ENCODE measurements at places on chromosomes 11 and 22.

- DNase-seq, result no peak
These were observed 4.4 kb downstream of the ALX4 start for GRCh38 chr11:44305470-44306051.

DNA sequence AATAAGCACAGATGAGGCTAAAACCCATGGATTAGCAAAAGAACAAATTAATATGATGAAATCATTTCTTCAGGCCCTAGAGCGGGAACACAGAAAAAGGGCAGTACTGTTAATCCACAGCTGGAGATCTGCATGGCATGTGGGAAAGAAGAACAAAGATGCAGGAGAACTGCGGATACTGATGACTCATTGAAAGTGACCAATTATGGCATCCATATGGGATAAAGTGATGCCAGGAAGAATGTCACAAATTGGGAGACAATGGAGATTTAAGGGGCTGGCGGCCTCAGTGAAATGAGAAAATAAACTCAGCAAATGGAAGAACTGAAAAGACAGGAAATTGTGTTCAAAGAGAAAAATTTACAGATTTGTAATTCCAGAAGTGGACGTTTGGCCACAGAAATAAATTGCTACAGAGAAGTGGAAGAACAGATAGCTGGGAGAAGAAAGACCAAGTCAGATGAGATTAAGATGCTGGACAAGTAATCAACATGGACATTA, 39.4 kb downstream of the SIK3 start:
- no peak for DNase-seq

- no peak for DNase-seq
These were observed 131.3 kb downstream of the AASDHPPT start for GRCh38 chr11:106208760-106209159.

- DNase-seq, result no peak
These were observed 2314.1 kb downstream of the LRRC4C start for GRCh38 chr11:39145346-39145745.

DNA sequence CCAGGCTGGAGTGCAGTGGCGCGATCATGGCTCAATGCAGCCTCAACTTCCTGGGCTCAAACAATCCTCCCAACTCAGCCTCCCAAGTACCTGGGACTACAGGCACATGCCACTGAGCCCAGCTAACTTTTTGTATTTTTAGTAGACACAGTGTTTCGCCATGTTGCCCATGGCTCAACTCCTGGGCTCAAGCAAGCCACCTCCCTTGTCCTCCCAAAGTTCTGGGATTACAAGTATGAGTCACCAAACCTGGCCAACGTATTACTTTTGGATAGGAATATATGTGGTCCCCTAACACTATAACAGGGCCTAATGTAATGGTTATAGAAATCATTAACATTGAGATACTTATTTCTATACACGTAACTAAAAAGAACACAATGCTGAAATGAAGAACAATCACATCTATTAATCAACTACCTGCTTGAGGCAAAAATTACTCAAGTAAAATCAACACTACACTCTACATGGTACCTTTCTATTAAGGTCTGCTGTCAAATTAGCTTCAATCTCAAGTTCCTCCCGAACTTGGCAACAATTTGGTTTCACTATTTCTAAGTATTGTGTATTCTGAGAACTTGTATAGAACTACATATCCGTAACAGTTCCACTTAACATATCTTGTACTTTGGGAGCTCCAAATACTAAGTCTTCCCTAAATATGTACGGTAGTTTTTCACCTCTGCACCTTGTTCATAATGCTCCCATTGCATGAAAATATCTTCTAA, 124.9 kb downstream of the FCHSD2 start:
- DNase-seq, result no peak

GRCh38 chr22:47369020-47369419, 606.6 kb downstream of the TBC1D22A start:
- DNase-seq, result no peak

DNA sequence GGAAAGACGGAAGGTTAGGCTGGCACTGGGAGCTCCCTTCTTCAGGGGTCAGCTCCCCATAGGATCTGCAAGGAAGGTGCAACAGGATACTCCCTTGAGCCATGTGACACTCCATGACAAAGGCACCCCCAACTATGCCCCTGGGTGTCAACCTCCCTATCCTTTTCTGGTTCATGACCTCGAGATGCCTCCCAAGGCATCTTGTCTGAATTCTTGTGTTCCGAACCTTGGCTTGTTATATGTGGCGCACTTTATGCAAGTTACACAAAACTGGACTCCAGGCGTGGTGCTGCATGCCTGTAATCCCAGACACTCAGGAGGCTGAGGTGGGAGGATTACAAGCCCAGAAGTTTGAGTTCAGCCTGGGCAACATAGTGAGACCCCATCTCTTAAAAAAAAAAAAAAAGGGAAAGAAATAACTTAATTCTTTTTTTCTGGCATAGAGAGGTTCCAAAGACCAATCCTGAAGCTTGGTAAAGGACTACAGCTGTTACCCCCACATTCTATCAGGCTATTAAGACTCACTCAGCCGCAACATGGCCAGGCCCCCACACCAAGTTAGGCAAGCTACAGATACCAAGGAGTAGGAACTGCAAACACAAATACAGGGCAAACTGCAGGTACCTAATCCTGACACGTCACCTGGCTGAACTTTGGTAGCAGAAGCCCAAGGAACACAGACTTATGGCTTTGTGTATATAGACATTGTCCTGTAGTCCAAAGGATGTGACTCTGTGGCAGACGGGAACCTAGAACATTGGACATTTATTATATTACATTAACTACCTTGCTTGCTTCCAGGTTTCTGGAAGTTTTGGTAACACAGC, 1.4 kb downstream of the C11orf24 start:
- no peak for DNase-seq

Measured in stimulated activated CD4-positive, alpha-beta T cell treated with anti-CD3 and anti-CD28 coated beads, Interleukin-1b, Interleukin-23, amount 100 ng/mL, for 1 hour (primary cell).